SK-N-SH (cell line): ENCODE measurements at places on chromosomes 13 and 19. TPM values are rescaled to one million over a fixed set of nuclear protein-coding genes. Genes with fewer than 3 reads are reported as not detected.
A peak's percentile ranks its signal among the peaks of the same experiment; 100 is the strongest.

GRCh38 chr13:73693215-73693614 is 441.0 kb downstream of the KLF12 start:
- no peak overlapping the region for H3K4me3 ChIP-seq
- peaks cover 18% of the 10 kb centered on the region for H3K36me3 ChIP-seq
- no peaks in the 10 kb centered on the region for H3K27me3 ChIP-seq
- no peaks in the 10 kb centered on the region for H3K4me1 ChIP-seq

DNA sequence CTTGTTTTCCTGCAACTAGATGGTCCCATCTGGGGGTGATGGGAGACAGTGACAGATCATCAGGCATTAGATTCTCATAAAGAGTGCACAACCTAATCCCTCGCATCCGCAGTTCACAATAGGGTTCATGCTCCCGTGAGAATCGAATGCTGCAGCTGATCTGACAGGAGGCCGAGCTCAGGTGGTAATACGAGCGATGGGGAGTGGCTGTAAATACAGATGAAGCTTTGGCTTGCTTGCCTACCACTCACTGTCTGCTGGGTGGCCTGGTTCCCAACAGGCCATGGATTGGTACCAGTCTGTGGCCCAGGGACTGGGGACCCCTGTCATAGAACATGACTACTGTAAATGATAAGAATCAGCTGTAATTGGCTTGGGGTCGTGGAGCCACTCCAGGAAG is 28.0 kb downstream of the WDR88 start:
- no peak for DNase-seq
- no peak overlapping the region for H3K27ac ChIP-seq
- no peaks in the 10 kb centered on the region for H3K36me3 ChIP-seq
- H3K4me1 ChIP-seq, result no peaks in the 10 kb centered on the region
- no peak overlapping the region for H3K4me3 ChIP-seq

DNA sequence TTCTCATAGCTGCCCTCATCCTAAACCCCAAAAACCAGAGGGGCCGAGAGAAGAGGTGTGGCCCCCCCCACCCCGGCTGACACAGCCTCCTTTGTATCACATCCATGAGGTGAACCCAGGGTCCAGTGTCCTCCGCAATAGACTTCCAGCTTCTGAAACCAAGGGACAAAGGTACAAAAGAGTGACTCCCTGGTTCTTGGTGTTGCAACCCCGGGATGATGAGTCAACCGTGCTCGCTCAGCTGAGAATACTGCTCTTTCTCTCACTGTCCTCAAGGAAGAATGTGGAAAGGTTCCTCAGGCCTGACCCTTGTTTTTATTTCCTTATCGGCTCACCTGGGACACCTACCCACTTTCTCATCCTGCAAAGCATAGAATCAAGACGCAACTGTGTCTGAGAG is 5.5 kb downstream of the SLC15A1 start:
- H3K27ac ChIP-seq, result no peak overlapping the region
- peaks cover 5% of the 10 kb centered on the region; the same call in 1 of the 2 replicates for H3K4me1 ChIP-seq
- H3K27me3 ChIP-seq, result peaks cover 21% of the 10 kb centered on the region; the same call in 1 of the 2 replicates
- no peak overlapping the region for H3K4me3 ChIP-seq
- no peaks in the 10 kb centered on the region for H3K36me3 ChIP-seq

- no peak overlapping the region for H3K27ac ChIP-seq
- H3K36me3 ChIP-seq, result no peaks in the 10 kb centered on the region
- peaks cover 5% of the 10 kb centered on the region; the same call in 1 of the 2 replicates for H3K4me1 ChIP-seq
- no peak for DNase-seq
These were observed 32.9 kb upstream of the ISYNA1 start for GRCh38 chr19:18470787-18471186.

DNA sequence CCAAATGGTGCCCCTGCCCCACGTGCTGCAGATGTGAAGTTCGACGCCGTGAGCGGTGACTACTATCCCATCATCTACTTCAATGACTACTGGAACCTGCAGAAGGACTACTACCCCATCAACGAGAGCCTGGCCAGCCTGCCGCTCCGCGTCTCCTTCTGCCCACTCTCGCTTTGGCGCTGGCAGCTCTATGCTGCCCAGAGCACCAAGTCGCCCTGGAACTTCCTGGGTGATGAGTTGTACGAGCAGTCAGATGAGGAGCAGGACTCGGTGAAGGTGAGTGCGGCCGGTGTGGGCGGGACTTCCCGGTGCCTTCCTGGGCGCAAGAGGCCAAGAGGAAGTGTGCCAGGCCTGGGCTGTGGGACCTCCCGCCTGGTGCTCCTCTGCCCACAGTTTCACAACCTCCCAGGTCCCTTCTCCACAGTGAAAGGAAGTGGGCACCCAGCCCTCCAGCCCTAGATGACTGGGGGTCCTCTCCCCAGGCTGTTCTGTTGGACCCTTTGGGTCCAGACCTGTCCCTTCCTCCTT is 14.1 kb upstream of the RELB start:
- H3K36me3 ChIP-seq, result peaks cover 41% of the 10 kb centered on the region; the same call in 1 of the 2 replicates
- no peak overlapping the region for H3K27ac ChIP-seq
- no peaks in the 10 kb centered on the region for H3K27me3 ChIP-seq
- no peak overlapping the region for H3K4me3 ChIP-seq

DNA sequence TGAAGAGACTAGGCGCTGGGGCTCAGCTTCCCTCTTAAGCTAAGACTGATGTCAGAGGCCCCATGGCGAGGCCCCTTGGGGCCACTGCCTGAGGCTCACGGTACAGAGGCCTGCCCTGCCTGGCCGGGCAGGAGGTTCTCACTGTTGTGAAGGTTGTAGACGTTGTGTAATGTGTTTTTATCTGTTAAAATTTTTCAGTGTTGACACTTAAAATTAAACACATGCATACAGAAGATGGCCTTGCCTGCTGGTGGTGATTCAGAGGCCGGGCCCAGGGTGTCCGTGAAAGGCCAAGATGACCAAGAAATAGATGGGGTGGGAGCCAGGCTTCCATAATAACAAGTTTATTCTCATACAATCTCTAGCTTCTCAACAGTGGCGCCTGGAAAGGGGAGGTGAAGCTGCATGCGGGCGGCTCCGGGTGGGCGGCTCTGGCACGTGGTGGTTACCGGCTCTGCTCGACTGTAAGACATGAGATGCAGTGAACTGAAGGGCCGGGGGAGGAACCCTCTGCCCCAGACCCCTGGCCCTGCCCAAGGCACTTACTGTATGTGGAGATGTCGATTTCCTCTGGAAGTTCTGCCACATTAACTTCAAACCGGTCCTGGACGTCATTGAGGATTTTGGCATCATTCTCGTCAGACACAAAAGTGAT is 10.5 kb downstream of the DDX39A start:
- H3K4me3 ChIP-seq, result no peak overlapping the region
- H3K4me1 ChIP-seq, result peaks cover 11% of the 10 kb centered on the region; the same call in 1 of the 2 replicates
- H3K27me3 ChIP-seq, result no peaks in the 10 kb centered on the region

- no peaks in the 10 kb centered on the region for H3K4me1 ChIP-seq
- DNase-seq, result peak; percentile 53
- H3K27me3 ChIP-seq, result peaks cover 72% of the 10 kb centered on the region
- H3K27ac ChIP-seq, result no peak overlapping the region
- no peak overlapping the region for H3K4me3 ChIP-seq
These were observed 4.9 kb downstream of the TEX29 start for GRCh38 chr13:111325146-111325890.

GRCh38 chr19:5128251-5128935 is 159.5 kb downstream of the KDM4B start:
- H3K36me3 ChIP-seq, result no peaks in the 10 kb centered on the region
- DNase-seq, result peak; percentile 78
- no peaks in the 10 kb centered on the region for H3K4me1 ChIP-seq
- H3K27ac ChIP-seq, result no peak overlapping the region
- H3K27me3 ChIP-seq, result no peaks in the 10 kb centered on the region

- H3K27me3 ChIP-seq, result no peaks in the 10 kb centered on the region
- no peak overlapping the region for H3K27ac ChIP-seq
- H3K4me3 ChIP-seq, result no peak overlapping the region
- DNase-seq, result no peak
- peaks cover 4% of the 10 kb centered on the region; the same call in 1 of the 2 replicates for H3K4me1 ChIP-seq
These were observed 20.6 kb downstream of the PPP1R37 start for GRCh38 chr19:45113628-45114027.

- DNase-seq, result no peak
- H3K4me3 ChIP-seq, result no peak overlapping the region
- H3K36me3 ChIP-seq, result no peaks in the 10 kb centered on the region
- no peaks in the 10 kb centered on the region for H3K27me3 ChIP-seq
- H3K27ac ChIP-seq, result no peak overlapping the region
- peaks cover 2% of the 10 kb centered on the region; the same call in 1 of the 2 replicates for H3K4me1 ChIP-seq
These were observed 39.6 kb downstream of the INSR start for GRCh38 chr19:7254590-7254989.

DNA sequence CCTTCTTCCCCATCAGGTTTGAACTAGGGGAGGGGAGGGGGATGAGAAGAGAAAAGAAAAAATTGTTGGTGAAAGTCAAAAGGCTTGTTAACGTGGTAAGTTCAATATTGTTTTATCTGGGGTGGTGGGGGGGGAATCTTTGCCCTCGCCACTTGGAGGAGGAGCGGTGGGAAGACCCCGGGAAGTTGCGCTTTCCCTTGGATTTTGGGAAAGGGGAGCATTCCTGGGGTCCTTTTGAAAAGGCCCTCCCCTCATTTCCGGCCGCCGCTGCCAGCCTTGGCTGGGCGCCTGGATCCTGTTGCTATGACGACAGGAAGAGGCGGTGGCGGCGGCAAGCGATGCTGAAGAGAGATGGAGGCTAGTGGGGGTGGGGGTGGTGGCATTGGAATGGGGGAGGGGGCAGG is 4.6 kb upstream of the CACNG8 start:
- H3K27ac ChIP-seq, result peak overlapping the region; percentile 84
- DNase-seq, result peak; percentile 92
- no peaks in the 10 kb centered on the region for H3K36me3 ChIP-seq

DNA sequence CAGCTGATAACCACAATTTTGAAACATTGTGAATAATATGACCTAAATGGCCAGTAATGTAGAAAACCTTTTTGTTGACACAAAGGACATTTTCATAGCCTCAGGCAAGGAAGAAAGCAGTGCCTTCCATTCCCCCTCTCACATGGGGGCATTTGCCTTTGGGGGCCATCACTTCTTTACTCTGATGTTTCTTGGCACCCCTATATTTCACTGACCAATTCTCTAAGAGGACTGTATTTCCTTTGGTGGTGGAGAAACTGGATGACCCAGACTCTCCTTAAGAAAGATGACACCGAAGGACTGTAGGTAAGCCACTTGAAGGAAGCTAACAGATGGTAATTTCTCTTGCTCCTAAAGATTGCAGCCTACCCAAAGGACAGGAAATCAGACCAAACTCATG is 254.6 kb downstream of the DCLK1 start:
- no peak overlapping the region for H3K4me3 ChIP-seq
- DNase-seq, result no peak
- no peaks in the 10 kb centered on the region for H3K27me3 ChIP-seq
- no peaks in the 10 kb centered on the region for H3K36me3 ChIP-seq

DNA sequence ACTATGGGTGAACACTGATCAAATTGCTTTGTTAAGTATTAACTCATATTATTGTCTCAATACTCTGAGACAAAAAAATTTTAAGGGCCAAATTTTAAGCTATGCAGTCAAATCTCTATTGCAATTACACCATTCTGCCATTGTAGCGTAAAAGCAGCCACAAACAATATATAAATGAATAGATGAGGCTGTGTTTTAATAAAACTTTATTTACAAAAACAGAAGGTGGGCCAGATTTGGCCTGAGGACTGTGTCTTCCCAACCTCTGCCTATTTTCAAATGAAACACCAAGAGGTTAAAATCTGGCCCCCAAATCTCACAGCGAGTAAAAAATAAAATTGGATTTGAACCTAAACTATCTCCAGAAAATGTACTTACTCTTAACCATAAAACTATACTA is 51.7 kb downstream of the MBD3L2B start:
- peaks cover 14% of the 10 kb centered on the region for H3K27me3 ChIP-seq
- no peaks in the 10 kb centered on the region for H3K4me1 ChIP-seq
- DNase-seq, result no peak

- no peak overlapping the region for H3K27ac ChIP-seq
These were observed 104.2 kb upstream of the IPO5 start for GRCh38 chr13:97849305-97849704.

DNA sequence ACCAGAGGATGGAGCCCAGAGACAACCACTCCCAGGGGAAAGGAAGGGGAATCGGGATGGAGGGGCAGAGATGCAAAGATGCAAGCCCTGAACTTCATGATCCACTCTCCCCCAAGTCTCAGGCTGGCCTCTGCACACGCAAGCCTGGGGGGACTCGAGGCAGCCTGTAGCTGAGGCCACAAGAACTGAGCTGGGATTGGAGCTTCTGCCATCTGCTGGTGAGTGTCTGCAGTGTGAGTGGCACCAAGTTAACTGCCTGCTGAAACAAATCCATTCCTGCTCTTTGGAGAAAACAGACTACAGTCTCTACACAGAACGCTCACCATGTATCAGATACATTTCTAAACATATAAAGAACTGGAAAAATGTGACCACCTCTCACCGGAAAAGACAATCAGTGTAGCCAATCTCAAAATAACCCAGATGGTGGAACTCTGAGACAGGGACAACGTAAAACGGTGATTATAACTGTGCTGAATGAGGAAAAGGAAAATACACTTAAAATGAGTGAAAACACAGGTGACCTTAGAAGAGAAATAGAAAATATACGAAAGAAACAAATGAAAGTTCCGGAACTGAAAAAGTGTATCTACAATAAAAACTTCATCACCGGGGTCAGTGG is 62.1 kb downstream of the KLF2 start:
- no peak overlapping the region for H3K4me3 ChIP-seq
- H3K27ac ChIP-seq, result no peak overlapping the region
- H3K36me3 ChIP-seq, result peaks cover 47% of the 10 kb centered on the region
- peak; percentile 75 for DNase-seq
- H3K27me3 ChIP-seq, result no peaks in the 10 kb centered on the region
- no peaks in the 10 kb centered on the region for H3K4me1 ChIP-seq

GRCh38 chr13:74202129-74202813 is 68.1 kb upstream of the KLF12 start:
- no peaks in the 10 kb centered on the region for H3K27me3 ChIP-seq
- no peaks in the 10 kb centered on the region for H3K36me3 ChIP-seq
- DNase-seq, result no peak
- no peak overlapping the region for H3K27ac ChIP-seq

DNA sequence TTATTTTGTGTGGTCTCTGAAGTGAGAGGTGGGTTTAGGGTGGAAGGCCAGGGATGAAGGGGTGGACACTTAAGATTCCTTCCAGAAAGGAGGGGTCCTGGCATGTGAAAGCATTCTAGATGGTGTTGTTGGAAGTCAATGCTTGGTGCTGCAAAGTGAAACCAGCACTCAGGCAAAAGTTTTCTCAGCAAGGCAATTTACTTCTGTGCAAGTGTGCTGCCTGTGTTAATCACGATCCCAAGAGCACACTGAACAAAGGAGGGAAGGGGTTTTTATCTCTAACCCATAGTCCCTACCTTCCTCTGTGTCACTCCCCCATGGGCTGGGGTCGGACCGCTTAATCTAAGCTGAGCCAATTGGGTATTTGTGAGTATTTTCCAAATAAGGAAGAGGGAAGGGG is 1.3 kb downstream of the ZNF134 start:
- H3K4me1 ChIP-seq, result no peaks in the 10 kb centered on the region
- H3K36me3 ChIP-seq, result peaks cover 38% of the 10 kb centered on the region
- no peak overlapping the region for H3K27ac ChIP-seq

- no peak overlapping the region for H3K27ac ChIP-seq
- H3K27me3 ChIP-seq, result no peaks in the 10 kb centered on the region
These were observed 12.7 kb downstream of the STK24 start for GRCh38 chr13:98564204-98564603.

Gene LRRC63
- 0.03 and 0.13 TPM in 2 replicates for polyA plus RNA-seq

Gene ZNF99
- polyA plus RNA-seq, result not detected in 2 replicates

Gene C19orf67
- not detected in 2 replicates for polyA plus RNA-seq

Gene PSG3
- polyA plus RNA-seq, result 0.07 and 0.10 TPM in 2 replicates

Gene DCT
- polyA plus RNA-seq, result 0.03 and 0.11 TPM in 2 replicates

Gene ZNF560
- 0.10 TPM in 2 replicates for polyA plus RNA-seq

Gene ZNF112
- polyA plus RNA-seq, result 2.5 and 5.3 TPM in 2 replicates

Gene OBI1
- 1.8 and 2.6 TPM in 2 replicates for polyA plus RNA-seq

Gene ATP1A3
- 0.75 and 0.77 TPM in 2 replicates for polyA plus RNA-seq

Gene AMER2
- polyA plus RNA-seq, result not detected in 2 replicates

Gene NACC1
- polyA plus RNA-seq, result 72.8 and 127 TPM in 2 replicates

Gene PROZ
- not detected in 2 replicates for polyA plus RNA-seq

Gene ZNF577
- polyA plus RNA-seq, result 6.8 and 9.6 TPM in 2 replicates
